ENCODE measurements at places on chromosomes 12 and 14.

- no peak for DNase-seq
These were observed 50.8 kb upstream of the PTHLH start for GRCh38 chr12:28023156-28023887.

DNA sequence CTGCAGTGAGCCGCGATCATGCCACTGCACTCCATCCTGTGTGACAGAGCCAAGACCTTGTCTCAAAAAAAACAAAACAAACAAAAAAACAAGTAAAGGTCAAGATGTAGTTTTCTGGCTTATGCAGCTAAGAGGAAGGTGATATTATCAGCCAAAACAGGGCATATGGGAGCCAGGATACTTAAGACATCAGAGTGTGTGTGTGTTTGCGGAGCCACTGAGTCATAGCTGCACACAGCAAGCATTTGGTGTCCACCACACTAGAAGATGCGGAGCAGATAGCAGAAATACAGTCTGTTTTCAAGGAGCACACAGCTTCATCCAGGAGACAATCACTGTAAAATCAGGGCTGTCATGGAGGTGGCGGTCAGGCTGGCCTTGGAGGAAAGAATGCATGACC, 72.6 kb upstream of the REP15 start:
- no peak for DNase-seq

- no peak for DNase-seq
These were observed 19.1 kb downstream of the SETD3 start for GRCh38 chr14:99461411-99462085.

DNA sequence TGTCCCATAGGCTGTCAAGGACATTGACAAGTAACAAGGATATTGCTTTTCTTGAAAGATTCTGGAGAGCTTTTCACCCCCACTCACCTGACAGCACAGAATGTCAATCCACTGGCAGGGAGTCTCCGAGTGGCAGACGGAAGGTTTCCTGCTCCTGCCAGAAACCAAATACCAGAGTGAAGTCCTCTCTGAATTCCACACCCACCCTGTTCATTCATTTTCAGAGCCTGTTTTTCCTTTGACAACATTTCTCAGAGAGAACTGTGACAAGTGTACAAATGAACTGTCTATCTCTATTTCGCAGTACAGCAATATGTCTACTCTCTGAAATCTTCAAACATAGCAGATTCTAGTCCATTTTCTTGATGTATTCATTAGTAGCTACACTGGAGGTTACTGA, 26.2 kb upstream of the BICD1 start:
- no peak for DNase-seq

DNA sequence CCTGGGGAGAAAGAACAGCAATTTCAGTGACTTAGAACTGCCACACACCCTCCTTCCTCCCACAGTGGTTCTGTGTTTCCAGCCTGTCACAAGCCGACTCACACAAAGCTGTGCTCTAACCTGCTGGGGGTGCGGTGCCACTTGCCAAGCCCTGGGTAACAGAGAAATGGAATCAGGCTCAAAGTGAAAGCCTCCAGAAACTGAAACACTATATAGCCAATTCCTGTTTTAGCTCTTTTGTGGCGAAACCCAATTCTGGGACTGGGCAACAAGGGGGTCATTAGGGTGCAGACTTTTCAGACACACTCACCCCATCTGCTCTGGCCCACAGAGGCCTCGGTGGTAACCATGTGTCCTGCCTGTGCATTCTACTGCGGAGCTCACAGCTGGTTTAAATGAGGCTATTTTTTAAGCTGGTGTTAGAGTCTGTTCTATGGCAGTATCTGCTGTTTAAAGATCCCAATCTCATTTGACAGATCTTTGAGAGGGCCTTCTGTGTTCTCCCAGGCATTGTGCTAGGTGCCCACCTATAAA, 15.2 kb upstream of the ACTR6 start:
- no peak for DNase-seq

GRCh38 chr14:91244501-91244901, at the start of gene GPR68:
Gene GPR68 (minus strand): TSS chr14:91244704. CDS start chr14:91235050, 9,654 bp downstream.
- no peak for DNase-seq

DNA sequence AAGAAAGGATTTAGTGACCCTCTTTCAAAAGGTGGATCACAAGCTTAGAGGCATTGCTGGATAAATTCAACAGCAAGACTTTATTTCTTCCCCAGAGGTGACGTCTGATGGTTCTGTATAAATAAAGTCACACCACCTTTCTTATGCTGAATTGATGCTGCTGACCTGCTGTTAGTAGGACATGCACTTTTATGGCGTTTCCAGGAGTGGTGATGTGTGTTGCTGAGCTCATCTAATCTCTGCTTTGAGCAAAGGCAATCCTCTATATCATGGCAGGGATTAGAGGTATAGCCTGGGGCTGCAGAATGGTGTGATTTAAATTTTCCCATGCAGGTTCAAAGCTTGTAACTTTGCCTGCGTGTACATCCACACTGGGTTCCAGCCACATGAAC, 94.9 kb downstream of the ETV6 start:
- no peak for DNase-seq

DNA sequence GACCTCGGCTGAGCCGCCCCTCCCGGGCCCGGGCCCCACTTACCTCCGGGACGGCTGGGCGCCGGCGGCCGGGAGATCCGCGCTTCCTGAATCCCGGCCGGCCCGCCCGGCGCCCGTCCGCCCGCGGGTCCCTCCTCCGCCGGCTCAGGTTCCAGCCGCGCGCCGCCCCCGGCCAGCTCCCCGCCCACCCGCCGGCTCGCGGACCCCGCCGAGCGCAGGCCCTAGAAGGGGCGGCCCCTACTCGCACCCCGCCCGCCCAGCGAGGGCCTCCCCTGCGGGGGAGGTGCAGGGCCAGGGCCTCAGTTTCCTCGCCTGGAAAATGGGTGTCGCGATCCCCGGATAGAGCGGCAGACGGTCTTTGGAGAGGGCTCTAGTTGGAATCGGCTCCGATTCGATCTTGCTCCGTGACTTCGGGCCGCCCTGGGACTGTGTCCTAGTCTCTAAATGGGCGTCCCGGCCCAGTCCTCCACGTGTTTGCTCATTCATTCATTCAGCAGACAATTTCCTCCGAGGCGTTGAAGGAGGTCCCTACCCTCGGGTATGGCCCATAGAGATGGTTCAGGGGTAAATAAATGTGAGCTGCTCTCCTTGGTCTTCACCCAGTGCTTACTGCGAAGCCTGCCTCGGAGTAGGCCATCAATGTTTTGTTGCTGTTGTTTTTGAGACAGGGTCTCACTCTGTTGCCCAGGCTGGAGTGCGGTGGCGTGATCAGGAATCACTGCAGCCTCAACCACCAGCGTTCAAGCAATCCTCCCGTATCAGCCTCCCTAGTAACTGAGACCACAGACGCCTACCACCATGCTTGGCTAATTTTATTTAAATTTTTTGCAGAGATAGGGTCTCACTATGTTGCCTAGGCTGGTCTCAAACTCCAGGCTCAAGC, at the start of gene TRPV4:
Gene TRPV4 (minus strand): TSS at position 92 of the 883 bp plus-strand sequence. CDS start 18,602 bp downstream, outside the sequence.
- no peak for DNase-seq

GRCh38 chr12:109157986-109158385, 41.6 kb downstream of the ACACB start:
- DNase-seq = no peak

- DNase-seq = no peak
These were observed 54.6 kb downstream of the ADGRD1 start for GRCh38 chr12:131008131-131008912.

GRCh38 chr12:10369557-10370415, 20.1 kb downstream of the KLRK1 start:
- no peak for DNase-seq

DNA sequence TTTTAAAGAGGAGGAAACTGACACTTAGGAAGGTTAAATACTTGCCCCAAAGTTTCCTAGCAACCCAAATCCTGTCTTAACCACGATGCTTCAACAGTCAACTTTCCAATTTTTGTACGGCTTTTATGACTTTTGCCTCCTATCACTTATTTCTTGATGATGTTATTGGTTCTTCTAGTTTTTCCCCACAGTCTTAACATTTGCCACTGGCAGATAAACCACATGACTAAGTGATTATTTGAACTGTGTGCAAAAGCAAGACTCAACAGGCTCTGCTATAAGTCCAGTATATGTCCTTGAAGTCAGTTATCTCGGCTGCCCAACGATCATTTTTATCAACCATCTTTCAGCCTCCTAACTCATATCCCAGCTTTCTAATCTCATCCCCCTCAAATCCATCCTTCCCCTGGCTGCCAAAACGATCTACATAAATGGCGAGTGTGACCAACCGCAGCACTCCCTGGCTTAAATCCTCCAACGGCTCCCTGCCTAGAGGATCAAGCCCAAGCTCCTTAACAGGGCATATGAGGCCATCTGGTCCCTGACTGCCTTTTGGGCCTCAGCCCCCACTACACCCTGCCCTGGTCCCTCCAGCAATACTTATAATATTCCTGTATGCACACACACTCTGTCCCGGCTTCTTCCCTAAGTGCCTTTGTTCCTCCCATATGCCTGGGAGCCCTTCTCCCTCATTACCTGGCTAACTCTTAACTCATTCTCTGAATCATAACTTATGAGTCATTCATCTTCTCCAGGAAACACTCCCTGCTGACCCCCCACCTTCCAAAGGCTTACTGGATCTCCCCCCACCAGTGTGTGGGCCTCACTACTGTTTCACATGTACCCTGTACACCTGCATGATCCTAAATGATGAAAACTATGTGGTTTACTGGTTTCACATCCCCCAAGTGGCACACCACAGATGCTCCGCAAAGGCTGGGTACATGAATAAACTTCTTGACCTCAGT, 8.8 kb downstream of the VPS37B start:
- DNase-seq = peak; percentile 42

DNA sequence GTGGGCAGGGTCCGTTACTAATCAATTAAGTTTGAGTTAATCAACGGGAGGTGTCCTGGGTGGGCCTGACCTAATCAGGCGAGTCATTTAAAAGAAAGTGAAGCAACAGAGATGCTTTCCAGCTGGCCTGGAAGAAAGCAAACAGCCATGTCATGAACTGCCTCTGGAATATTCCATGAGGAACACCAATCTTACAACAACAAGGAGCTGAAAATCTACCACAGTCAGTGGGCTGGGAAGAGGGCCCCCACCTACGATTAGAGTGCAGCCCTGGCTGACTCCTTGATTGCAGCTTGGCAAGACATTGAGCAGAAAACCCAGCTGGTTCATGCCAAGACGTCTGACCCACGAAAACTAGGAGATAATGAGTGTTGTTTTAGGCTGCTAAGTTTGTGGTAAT, 56.2 kb downstream of the SSPN start:
- no peak for DNase-seq

- DNase-seq = no peak
These were observed 27.1 kb downstream of the ALDH1L2 start for GRCh38 chr12:105057174-105057573.

- no peak for DNase-seq
These were observed 85.5 kb downstream of the CACNA1C start for GRCh38 chr12:2138294-2138693.

DNA sequence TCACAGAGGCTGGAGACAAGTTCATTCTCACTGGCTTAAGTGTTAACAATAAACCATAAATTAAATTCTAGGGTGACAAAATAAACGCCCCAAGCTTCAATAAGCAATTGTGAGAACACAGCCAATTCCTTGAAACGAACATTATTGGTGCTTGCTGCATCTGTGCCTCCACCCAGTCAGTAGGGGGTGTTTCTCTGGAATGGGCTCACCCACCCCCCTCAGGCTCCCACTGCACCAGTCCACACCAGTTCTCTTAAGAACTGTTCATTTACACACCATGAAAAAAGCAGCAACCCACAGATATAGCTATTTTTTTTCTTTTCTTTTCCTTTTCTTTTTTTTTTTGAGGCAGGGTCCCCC, 34.7 kb downstream of the CDC42BPB start:
- no peak for DNase-seq

- no peak for DNase-seq
These were observed 72.8 kb downstream of the PAPOLA start for GRCh38 chr14:96574633-96575632.

DNA sequence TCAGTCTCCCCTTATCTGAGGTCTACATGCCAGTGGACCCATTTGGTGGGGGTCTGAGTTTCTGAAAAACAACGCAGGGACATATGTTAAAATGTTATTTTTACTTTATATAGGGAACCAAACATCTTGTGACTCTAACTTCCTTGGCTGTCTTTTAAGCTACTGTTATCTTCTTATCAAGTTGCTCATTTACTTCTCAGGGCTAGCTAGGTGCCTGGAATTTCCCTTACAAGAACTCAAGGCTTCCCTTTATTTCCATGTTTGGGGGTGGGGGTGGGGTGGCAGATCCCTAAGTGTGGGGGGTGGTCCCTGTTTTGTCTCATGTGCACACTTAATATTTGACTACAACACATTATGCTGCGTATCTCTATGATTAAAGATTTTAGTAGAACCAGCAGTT, 31.6 kb downstream of the PPP1R36 start:
- DNase-seq = no peak

DNA sequence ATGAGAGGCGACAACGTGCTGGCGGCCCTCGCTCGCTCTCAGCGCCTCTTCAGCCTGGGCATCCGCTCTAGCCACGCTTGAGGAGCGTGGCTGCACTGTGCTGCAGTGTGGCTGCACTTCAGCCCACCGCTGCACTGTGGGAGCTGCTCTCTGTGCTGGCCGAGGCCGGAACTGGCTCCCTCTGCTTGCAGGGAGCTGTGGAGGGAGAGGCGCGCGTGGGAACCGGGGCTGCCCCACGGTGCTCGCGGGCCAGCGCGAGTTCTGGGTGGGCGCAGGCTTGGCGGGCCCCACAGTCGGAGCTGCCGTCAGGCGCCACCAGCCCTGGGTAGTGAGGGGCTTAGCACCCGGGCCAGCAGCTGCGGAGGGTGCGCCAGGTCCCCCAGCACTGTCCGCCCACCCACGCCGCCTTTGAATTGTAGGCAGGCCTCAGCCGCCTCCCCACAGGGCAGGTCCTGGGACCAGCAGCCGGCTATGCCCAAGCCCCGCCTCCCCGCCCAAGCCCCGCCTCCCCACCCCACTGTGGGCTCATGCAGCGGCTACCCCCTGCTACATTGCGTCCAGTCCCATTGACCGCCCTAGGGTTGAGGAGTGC, 974.2 kb downstream of the FSCB start:
- no peak for DNase-seq

GRCh38 chr14:83133981-83134645, 1600.5 kb upstream of the SEL1L start:
- DNase-seq = no peak

- no peak for DNase-seq
These were observed 212.3 kb upstream of the GARIN6 start for GRCh38 chr12:99435095-99435791.

- DNase-seq = no peak
These were observed 49.4 kb downstream of the SLC15A5 start for GRCh38 chr12:16228067-16228466.

- DNase-seq = peak; percentile 21
These were observed 468.3 kb downstream of the AACS start for GRCh38 chr12:125533434-125534029.

DNA sequence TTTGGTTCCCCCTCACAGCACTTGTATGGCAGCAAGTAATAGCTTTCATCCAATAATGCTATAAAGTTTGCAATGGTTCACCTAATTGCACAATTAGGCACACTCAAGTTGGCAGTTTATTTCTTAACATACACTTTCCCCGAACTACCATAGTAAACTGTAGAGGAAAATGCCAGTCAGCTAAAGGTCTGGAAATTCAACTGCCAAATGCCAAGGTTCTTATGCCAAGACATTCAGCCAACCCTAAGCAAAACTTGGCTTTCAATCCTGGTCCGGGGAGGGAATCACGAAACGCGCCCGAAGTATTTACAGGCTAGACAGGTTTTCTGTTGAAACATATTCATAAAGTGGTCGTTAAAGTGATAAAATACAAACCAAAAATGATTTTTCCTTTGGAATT, 1512.4 kb upstream of the FLRT2 start:
- no peak for DNase-seq

Measured in stimulated activated CD4-positive, alpha-beta T cell treated with anti-CD3 and anti-CD28 coated beads, TNF-alpha, amount 100 ng/mL, for 24 hours (primary cell).